ENCODE measurements at places on chromosomes 1 and 21.

- no peak overlapping the region for H3K27ac ChIP-seq
- peaks cover 4% of the 10 kb centered on the region for H3K4me1 ChIP-seq
- H3K36me3 ChIP-seq: no peaks in the 10 kb centered on the region
- no peak overlapping the region for H3K4me3 ChIP-seq
These were observed 241.8 kb downstream of the TTLL7 start for GRCh38 chr1:83756984-83757717.

DNA sequence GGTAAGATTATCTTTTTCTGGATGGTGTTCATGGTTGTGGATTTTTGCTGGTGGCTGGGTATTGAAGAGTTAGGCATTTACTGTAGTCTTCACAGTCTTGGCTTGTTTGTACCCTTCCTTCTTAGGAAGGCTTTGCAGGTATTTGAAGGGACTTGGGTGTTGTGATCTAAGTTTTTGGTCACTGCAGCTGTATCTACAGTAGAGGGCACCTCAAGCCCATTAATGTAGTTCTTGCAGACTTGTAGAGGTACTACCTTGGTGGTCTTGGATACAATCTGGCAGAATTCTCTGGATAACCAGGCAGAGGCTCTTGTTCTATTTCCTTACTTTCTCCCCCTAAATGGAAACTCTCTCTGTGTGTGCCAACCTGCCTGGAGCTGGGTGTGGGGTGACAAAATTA is 155.8 kb upstream of the BRINP3 start:
- H3K36me3 ChIP-seq: no peaks in the 10 kb centered on the region
- DNase-seq: no peak
- H3K27ac ChIP-seq: no peak overlapping the region
- H3K4me1 ChIP-seq: no peaks in the 10 kb centered on the region
- no peaks in the 10 kb centered on the region for H3K27me3 ChIP-seq
- H3K4me3 ChIP-seq: no peak overlapping the region

DNA sequence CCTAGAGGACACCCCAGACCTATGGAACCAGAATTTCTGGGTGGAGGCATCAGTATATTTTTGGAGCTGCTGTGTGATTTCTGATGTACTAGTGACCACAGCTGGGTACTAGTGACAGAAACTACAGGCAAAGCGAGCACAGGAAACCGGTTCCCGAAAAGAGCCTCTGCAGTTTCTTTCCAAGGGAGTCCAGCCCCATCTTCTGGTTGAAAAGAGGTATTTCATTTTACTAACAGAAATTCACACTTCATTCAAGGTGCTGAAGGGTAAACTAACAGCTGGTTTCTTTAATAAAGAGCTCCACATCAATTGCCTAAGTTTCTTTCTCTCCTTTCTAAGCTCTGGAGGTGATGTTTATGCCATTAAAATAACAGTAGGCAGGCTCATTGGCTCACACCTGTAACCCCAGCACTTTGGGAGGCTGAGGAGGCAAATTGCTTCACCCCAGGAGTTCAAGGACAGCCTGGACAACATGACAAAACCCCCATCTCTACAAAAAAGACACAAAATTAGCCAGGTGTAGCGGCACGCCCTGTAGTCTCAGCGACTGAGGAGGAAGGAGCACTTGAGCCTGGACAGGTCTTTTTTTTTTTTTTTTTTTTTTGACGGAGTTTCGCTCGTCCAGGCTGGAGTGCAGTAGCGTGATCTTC is 22.0 kb downstream of the THAP3 start:
- H3K4me3 ChIP-seq: no peak overlapping the region
- no peaks in the 10 kb centered on the region for H3K27me3 ChIP-seq
- DNase-seq: no peak
- peaks cover 2% of the 10 kb centered on the region for H3K4me1 ChIP-seq
- H3K27ac ChIP-seq: no peak overlapping the region

DNA sequence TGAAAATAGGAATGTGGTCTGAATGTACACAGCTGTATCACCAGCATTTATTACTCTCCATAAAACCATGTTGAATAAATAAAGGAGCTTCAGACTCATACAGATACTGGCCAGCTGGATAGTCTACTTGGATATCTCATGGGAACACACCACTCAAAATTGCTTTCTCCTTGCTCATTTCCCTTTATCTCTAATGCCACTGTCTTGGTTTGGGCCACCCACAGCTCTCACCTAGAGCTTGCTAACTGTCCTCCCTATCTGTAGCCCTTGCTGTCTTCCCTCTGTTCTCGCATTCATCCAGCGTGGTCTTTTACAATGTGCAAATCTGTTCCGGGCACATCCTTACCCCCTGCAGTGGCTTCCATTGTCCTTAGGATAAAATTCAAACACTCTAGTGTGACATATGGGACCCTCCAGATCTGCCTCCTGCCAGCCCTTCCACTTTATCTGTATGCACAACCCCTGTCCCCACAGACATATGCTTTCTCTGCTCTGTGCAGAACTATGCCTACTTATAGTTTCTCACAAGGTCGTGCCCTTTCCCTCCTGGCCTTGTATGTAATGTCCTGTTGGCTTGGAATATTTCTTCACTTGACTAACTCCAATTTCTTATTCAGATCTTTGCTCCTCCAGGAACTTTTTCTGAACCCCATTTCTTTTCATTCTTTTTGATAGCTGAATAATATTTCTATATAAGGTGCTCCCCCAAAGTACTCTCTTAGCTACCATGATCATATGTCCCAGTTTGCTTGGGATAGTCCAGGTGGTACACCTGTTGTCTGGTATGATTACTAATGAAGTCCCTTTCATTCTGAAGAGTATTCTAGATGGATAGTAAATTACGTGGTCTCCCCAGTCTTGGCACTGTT is 2.9 kb downstream of the FLVCR1 start:
- no peaks in the 10 kb centered on the region for H3K27me3 ChIP-seq
- H3K4me1 ChIP-seq: peaks cover 20% of the 10 kb centered on the region
- H3K36me3 ChIP-seq: peaks cover 11% of the 10 kb centered on the region
- DNase-seq: no peak
- no peak overlapping the region for H3K27ac ChIP-seq
- H3K4me3 ChIP-seq: no peak overlapping the region

DNA sequence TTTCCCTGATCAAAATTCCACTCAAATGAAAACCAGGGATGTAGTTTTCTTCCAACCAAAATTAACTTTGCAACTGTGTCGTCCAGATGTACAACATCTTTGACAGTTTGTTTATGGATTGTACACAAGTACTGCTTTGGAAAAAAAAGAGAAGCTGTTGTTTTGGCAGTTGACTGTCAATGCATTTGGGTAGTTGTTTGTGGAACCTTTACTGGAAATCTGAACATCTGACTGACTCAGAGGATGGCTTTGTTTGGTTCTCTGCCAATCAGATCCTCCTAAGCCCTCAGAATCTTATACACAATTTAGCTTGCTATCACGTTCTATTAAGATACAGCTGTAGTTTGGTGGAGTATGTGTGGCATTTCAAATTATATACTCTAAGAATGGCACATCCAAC is 195.0 kb downstream of the KCNK2 start:
- no peaks in the 10 kb centered on the region for H3K27me3 ChIP-seq
- DNase-seq: no peak
- no peak overlapping the region for H3K27ac ChIP-seq
- H3K4me3 ChIP-seq: no peak overlapping the region

GRCh38 chr1:20445956-20446355 is 40.1 kb downstream of the CAMK2N1 start:
- H3K36me3 ChIP-seq: no peaks in the 10 kb centered on the region
- no peak for DNase-seq
- H3K4me1 ChIP-seq: peaks cover 3% of the 10 kb centered on the region
- no peak overlapping the region for H3K4me3 ChIP-seq
- H3K27me3 ChIP-seq: peaks cover 25% of the 10 kb centered on the region

DNA sequence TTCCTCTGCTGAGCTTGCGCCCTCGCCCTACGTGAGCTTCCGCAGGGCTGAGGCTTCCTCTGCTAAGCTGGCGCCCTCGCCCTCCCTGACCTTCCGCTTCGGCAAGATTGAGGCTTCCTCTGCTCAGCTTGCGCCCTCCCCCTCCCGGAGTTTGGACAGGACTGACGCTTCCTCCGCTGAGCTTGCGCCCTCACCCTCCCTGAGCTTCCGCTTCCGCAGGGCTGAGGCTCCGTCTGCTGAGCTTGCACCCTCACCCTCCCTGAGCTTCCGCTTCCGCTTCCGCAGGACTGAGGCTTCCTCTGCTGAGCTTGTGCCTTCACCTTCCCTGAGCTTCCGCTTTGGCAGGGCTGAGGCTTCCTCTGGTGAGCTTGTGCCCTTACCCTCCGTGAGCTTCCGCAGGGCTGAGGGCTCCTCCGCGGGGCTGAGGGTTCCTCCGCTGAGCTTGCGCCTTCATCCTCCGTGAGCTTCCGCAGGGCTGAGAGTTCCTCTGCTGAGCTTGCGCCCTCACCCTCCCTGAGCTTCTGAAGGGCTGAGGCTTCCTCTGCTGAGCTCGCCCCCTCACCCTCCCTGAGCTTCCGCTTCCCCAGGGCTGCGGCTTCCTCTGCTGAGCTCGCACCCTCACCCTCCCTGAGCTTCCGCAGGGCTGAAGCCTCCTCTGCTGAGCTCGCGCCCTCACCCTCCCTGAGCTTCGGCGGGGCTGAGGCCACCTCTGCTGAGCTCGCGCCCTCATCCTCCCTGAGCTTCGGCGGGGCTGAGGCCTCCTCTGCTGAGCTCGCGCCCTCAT is 753.6 kb upstream of the TPTE start:
- H3K4me1 ChIP-seq: no peaks in the 10 kb centered on the region
- H3K36me3 ChIP-seq: no peaks in the 10 kb centered on the region
- no peaks in the 10 kb centered on the region for H3K27me3 ChIP-seq
- H3K27ac ChIP-seq: no peak overlapping the region

DNA sequence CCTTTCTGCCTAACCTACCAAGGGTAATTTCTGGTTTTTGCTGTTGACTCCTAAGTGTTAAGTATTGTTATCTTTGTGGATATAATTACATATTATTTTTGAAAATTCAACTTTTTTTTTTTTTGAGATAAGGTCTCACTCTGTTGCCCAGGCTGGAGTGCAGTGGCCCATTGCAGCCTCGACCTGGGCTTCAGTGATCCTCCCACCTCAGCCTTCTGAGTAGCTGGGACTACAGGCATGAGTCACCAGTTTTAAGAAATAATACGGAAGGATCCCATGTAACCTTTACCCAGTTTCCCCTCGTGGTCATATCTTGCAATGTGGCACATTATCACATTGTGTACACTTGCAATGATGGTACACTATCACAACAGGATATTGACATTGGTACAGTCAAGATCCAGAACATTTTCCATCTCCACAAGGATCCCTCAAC is 3.1 kb downstream of the CHD1L start:
- H3K4me1 ChIP-seq: peaks cover 53% of the 10 kb centered on the region
- no peak overlapping the region for H3K4me3 ChIP-seq
- H3K36me3 ChIP-seq: peaks cover 18% of the 10 kb centered on the region
- no peak overlapping the region for H3K27ac ChIP-seq

GRCh38 chr1:232184561-232185530 is 445.1 kb downstream of the SIPA1L2 start:
- no peak overlapping the region for H3K27ac ChIP-seq
- H3K36me3 ChIP-seq: no peaks in the 10 kb centered on the region
- peaks cover under 1% of the 10 kb centered on the region for H3K27me3 ChIP-seq
- H3K4me1 ChIP-seq: no peaks in the 10 kb centered on the region
- H3K4me3 ChIP-seq: no peak overlapping the region
- no peak for DNase-seq

DNA sequence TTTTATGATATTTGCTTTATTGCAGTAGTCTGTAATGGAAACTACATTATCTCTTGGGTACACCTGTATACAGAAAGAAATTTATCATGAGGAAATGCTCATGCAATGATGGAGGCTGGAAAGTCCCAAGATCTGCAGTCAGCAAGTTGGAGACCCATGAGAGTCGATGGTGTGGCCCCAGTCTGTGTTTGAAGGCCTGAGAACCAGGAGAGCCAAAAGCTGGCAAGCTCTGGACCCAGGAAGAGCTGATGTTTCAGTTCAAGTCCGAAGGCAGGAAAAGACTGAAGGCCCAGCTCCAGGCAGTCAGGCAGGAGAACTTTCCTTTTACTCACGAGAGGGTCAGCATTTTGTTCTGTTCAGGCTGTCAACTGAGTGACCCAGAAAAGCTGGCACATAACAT is 42.2 kb downstream of the B3GALT5 start:
- no peak overlapping the region for H3K4me3 ChIP-seq
- H3K27me3 ChIP-seq: peaks cover 6% of the 10 kb centered on the region
- H3K36me3 ChIP-seq: no peaks in the 10 kb centered on the region
- DNase-seq: no peak
- no peak overlapping the region for H3K27ac ChIP-seq
- H3K4me1 ChIP-seq: no peaks in the 10 kb centered on the region

DNA sequence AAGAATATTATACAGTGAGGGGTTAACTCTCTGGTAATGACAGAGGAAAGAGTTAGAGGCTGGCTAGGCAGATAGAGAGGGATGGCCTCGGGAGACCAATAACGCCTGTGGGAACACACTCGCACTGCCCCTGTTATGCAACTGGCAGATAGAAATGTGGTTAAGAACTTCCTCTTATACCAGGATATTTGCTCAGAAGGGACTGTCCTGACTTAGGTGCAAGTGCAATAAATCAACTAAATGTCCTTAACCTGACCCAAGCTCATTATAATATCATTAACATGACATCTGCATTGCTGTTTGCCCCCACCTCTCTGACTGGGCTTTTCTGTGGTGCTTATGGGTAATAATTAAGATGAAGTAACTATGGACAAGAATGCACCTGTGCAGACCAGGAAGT is 1518.0 kb downstream of the NCAM2 start:
- no peaks in the 10 kb centered on the region for H3K27me3 ChIP-seq
- no peaks in the 10 kb centered on the region for H3K36me3 ChIP-seq
- no peak overlapping the region for H3K27ac ChIP-seq
- DNase-seq: no peak

- H3K27ac ChIP-seq: no peak overlapping the region
- no peak overlapping the region for H3K4me3 ChIP-seq
- peaks cover 23% of the 10 kb centered on the region for H3K36me3 ChIP-seq
These were observed 11.0 kb downstream of the YIPF1 start for GRCh38 chr1:53878492-53879105.

DNA sequence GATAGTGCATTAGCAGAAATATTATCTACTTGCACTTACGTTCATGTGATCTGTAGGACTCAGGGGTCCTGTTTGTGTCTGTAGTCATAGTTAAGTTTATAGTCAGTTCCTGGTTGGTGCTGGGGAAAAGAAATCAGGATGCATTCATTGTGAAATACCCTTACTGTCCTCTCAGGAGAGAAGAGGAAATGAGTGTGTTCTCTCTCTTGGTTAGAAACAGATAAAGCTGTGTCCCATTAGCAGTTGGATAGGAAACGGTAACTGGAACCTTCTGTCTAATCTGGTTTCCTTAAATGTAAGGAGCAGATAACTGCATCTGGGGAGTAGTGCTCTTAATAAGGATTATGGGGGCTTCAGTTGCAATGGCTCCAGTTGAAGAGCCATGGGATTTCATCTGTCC is 8.9 kb downstream of the SDCCAG8 start:
- peaks cover 6% of the 10 kb centered on the region for H3K36me3 ChIP-seq
- H3K27me3 ChIP-seq: no peaks in the 10 kb centered on the region
- DNase-seq: no peak
- peaks cover 18% of the 10 kb centered on the region for H3K4me1 ChIP-seq
- H3K27ac ChIP-seq: no peak overlapping the region
